Suprapubic skin (tissue), 4 donors: ENCODE measurements at places on chromosomes 2 and 18. TPM values are rescaled to one million over a fixed set of nuclear protein-coding genes. Genes with fewer than 3 reads are reported as not detected.

GRCh38 chr2:8408560-8409460, 273.0 kb upstream of the ID2 start:
- no peak for DNase-seq

The CABLES1 gene
- total RNA-seq: 34.1 TPM

DNA sequence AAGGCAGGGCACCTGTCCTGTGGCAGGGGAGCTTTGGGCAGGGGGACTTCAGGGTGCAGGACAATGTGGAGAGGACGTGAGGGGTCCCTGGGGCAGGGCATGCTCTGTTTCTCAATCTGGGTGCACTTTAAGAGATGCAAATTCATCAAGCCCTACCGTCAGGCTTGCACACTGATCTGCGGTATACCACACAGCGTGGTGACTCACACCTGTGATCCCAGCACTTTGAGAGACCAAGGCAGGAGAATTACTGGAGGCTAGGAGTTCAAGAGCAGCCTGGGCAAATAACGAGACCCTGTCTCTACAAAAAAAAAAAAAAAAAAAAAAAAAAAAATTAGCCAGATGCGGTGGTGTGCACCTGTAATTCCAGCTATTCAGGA, 10.2 kb upstream of the GPC1 start:
- DNase-seq: no peak

The B3GNT7 gene
- total RNA-seq: 1.3 TPM

The PFN4 gene
- 1.0 TPM for total RNA-seq

The EGR4 gene
- total RNA-seq: not detected

- no peak for DNase-seq
Observed at GRCh38 chr2:161159456-161160225, 587 bp upstream of the TANK start.

DNA sequence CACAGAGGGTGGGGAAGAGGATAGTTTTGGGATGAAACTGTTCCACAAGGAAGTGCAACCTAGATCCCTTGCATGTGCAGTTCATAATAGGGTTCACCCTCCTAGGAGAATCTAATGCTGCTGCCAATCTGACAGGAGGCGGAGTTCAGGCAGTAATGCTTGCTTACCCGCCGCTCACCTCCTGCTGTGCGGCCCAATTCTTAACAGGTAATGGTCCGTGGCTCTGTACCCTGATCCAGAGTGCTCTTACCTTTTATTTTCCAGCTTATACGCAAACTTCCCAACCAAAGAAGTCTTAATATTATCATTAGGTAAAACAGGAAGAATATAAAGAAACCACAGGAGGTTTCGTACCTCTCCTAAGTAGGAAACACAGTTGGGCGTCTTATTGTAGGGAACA, 82.7 kb upstream of the CD302 start:
- DNase-seq: no peak

DNA sequence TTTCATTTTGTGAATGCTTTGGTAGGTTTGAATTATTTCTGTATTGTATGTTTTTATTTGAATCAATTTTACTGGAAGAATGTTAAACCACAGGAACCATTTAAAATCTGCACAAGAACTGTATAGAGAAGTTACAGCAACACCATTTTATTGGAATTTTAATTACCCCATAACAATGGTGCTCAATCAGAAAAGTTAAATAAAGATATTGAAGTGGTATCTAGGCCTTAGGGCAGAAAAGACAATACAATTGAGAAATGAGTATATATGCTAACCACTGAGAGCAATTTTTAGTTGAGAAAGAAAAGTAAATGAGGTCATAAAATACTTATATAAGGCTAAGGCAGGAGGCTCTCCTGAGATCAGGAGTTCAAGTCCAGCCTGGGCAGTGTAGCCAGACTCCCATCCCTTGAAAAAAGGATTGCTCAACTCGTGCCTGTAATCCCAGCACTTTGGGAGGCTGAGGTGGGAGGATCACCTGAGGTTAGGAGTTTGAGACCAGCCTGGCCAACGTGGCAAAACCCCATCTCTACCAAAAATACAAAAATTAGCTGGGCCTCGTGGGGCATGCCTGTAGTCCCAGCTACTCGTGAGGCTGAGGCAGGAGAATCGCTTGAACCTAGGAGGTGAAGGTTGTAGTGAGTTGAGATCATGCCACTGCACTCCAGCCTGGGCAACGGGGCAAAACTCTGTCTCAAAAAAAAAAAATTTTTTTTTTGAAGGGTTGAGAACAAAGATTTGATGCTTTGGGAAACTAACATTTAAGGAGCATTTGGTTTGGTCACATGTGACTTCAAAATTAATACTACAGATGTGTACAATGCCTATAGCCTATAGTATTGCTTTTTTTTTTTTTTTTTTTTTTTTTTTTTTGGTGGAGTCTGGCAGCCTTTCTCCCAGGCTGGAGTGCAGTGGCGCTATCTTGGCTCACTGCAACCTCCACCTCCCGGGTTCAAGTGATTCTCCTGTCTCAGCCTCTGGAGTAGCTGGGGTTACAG, 212.9 kb upstream of the STON1 start:
- DNase-seq: no peak

- DNase-seq: no peak
Observed at GRCh38 chr2:190079160-190079559, 16.6 kb upstream of the MSTN start.

GRCh38 chr2:49934481-49934880, 780.2 kb upstream of the FSHR start:
- no peak for DNase-seq

GRCh38 chr18:59646228-59646962, 50.8 kb downstream of the CCBE1 start:
- DNase-seq: no peak

GRCh38 chr18:32772581-32773381, at the start of gene KLHL14:
TSS of gene KLHL14 (minus strand) at chr18:32773023. CDS start at chr18:32770591, 2,432 bp downstream.
- no peak for DNase-seq

DNA sequence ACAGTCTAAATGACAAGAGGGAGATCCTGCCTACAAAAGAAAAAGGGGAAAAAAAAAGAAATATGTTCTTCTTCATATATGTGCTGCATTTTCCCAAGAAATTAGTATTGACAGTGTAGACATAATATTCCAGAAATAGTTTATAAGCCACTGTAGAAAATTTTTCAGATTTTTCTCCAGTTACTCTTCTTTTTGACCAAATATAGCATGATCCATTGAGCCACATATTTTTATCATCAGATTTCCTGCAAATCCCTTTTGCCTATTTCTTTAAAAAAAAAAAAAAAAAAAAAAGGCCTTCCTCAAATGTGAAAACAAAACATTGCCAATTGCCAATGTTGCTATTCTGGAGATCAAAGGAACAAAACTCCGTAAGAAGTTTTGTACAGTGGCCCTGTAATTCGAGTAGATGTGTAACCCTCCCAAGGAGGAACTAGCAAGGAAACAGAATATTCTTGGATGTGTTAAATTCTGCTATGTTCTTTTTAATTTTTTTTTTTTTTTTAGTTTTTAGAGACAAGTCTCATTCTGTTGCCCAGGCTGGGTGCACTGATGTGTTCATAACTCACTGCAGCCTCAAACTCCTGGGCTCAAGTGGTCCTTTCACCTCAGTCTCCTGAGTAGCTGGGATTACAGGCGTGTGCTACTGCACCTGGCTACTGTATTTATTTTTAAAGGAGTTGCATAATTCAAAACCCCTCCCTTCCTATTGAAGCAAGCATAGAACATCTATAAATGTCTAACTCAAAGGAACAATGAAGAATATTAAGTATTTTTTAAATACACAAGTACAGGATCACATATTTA, 12.5 kb upstream of the CABYR start:
- DNase-seq: no peak

The TMEM37 gene
- total RNA-seq: 8.9 TPM

- DNase-seq: no peak
Observed at GRCh38 chr2:206336861-206337260, 62.4 kb downstream of the ZDBF2 start.

DNA sequence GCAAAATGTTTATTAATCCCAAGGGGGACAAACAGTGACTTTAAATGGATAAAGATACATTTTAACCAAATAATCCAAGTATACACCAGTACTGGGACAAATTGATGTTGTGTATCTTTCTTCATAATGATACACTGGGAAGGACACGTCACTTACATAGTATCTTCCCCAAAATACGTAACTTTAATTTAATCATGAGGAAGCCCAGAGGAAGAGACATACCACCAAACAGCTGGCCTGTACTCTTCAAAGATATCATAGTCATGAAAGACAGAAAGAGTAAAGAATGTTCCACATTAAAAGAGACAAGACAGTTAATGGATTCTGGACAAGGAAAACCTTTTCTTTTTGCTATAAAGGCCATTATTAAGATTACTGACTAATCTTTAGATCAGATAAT, 37.1 kb downstream of the AGFG1 start:
- DNase-seq: no peak

DNA sequence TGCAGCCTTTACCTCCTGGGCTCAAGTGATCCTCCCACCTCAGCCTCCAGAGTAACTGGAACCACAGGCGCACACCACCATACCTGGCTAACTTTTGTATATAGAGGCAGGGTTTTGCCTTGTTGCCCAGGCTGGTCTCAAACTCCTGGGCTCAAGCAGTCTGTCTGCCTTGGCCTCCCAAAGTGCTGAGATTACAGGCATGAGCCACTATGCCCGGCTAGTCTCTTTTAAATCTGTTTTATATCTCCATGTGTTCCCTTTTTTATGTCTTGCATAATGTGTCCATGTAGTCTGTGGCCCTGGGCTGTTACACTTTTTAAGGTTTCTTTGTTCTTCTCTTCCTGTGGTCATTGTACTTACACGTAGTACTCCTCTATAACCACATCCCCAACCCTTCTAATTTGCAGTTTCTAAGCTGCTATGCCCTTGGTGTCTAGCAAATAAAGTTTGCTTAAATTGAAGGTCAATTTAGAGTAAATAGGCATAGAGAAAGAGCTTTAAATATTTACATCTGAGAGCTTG, 168.2 kb downstream of the MCFD2 start:
- no peak for DNase-seq

The RUFY4 gene
- not detected for total RNA-seq

DNA sequence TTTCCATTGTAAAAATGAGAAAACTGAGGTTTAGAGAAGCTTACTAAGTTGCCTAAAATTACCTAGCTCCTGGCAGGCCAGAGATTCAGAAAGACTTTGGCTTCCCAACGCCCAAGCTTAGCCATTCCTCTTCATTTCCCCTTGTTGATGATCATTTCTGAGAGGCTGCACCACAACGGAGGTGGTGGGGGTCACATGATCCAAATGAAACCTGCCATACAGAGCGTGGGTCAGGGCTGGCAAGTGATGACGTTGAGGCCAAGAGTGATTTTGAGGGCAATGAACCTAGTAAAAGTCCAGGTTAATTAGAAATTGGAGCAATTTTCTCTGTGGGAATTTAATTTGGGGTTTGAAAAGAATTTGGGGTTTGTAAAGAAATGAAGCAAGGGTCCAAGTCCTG, 109.9 kb downstream of the TMEM182 start:
- DNase-seq: no peak

The NPHP1 gene
- 4.1 TPM for total RNA-seq

DNA sequence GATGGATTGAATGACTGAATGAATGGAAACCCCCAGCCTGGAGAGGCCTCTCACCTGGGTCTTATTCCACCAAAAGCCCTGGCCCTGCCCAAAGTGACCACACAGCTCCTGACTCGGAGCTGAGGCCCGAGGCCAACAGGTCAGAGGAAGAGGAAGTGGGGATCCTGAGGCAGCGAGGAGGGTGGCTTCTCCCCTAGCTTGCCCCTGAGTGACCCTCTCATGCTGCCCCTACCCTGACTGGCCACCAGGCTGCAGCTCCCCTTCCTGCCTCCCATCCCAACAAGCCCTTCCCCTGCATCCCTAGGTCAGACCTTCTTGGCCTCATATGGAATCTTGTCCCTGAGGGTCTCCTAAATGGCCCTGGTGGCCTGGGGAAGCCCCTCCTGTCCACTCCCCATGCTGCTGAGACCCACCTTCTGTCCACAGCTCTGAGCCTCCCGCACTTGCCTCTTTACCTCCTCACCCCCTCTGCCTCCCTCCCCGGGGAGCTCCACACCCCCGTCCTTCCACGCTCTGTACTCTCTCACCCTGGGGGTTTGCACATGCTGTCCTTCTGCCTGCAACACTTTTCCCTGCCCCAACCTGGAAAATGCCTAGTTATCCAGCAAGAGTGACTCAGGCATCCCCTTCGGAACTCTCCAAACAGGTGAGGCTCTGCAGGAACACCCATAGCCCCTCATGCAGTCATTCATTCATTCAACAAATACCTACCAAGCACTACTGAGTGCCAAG, 134.8 kb upstream of the HDAC4 start:
- no peak for DNase-seq

DNA sequence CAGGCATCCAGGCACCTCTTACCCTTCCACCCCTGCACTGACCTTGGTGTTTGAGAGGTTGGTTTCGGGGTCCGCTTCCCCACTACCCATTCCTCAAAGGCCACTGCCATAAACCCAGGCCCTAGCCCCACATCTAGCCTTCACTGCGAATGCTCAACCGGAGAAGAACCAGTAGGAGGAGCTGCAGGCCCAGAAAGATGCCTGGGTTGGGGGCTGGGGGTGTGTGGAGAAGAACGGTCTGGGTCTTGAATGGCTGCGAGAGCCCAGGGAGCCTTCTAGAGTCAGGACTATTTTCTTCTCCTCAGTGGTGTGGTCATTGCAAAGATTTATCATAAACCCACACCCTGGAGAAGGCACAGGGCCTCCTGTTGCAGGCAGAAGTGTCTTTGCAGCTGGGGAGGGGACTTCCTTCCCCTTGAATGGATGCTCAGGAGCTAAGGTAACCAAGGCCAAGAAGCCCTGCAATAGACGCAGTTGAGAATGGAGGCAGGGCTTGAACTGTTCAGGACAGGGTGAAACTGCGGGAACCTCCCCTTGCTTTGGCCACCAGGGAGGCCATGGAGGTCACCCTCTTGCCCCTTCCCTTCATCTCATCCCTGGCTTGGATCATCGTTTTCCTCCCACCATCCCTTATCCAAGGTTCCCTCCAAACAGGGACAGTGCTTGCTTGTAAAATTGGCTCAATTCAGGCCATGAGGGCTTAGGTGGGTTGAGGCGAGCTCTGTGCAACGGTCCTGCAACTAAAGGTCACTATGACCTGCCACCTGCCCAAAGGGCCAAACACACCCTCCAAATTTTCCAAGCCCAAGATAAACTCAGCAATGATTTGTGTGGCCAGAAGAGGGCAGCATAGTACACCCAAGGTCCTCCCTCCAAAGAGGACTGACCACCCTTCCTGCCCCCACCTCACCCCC, 20.9 kb downstream of the THNSL2 start:
- DNase-seq: no peak

DNA sequence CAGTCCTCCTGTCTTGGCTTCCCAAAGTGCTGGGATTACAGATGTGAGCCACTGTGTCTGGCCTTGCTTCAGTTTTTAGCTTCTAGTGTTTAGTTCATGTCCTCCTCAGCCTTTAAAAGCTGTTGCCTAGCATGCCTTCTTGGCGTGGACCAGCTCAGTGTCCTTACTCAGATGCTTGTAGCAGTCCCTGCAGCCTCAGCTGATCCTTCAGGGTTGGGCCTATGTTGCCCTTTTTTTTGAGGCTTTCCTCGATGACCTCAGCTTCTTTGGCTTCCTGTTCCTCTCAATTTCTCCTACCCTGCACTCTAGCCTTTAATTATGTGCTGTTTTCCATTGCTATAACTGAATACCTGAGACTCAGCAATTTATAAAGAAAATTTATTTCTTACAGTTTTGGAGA, 57.7 kb downstream of the TANC1 start:
- DNase-seq: no peak

The LNPK gene
- 24.2 TPM for total RNA-seq
